ENCODE measurements at places on chromosomes 5 and 9.
A peak's percentile ranks its signal among the peaks of the same experiment; 100 is the strongest.

DNA sequence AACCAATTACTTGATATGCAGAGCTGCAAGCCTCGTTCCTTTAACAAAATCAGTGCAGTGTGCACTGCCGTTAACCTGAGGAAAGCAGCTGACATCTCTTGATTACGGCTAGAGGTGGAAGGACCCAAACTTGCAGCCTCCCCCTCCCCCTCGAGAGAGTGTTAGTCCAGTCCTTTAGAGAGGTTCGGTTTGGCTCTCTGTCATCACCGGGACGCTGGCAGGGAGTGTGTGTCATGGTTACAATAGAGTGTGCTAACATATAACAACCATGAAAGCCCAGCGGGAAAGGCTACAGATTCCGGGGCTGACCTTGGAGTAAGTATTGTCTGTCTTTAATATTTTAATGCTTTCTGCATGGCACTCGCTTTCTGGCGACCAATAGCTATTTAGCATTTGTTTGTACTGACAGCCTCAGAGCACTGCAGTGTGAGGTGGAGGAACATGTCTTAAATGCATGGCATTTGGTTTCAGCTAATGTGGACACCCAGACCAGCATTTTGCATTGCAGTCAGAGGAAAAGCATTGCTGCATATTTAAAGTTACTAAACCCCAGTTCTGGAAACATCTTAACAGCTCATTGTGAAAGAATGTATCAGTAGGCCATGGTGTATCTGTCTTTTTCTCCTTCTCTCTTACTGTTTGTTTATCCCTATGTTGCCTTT lies 237.5 kb downstream of the CD180 start:
- peak; percentile 60 for DNase-seq

- peak; percentile 85 for DNase-seq
These were observed 691.2 kb upstream of the CDH6 start for GRCh38 chr5:30502277-30502676.

DNA sequence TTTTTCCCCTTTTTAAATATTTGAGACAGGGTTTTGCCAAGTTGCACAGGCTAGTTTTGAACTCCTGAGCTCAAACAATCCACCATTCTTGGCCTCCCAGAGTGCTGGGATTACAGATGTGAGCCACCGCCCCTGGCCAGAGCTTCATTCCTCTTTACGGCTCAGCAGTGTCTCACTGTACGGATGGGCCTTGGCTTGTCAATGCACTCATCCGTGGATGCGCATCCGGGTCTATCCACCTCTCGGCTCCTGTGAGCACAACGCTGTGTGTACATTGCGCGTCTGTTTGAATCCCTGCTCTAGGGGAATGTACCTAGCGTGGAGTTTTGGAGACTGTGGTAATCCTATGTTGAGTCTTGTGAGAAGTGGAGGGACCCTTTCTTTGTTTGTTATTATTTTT lies 10.9 kb upstream of the EGFL7 start:
- DNase-seq, result no peak

GRCh38 chr5:167814040-167814439 lies 477.4 kb upstream of the WWC1 start:
- DNase-seq, result no peak

DNA sequence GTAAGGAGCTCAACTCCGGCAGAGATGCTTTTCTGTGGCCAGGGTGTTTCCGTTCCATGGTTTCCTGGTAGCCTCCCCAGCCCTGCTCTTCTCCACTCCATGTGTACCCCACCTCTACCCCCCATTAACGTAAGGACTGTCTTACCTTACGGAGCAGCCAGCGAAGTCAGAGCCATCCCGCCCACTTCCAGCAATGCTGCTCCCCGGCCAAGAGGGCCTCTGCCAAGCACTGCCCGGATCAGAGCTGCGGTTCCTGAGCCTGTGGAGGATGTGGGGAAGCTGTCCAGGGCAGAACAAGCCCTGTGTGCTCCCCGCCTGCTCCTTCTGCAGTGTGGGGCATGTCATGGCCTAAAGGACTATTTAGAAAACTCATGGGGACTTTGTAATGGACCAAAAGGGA lies 261.2 kb downstream of the GADD45G start:
- DNase-seq, result no peak

DNA sequence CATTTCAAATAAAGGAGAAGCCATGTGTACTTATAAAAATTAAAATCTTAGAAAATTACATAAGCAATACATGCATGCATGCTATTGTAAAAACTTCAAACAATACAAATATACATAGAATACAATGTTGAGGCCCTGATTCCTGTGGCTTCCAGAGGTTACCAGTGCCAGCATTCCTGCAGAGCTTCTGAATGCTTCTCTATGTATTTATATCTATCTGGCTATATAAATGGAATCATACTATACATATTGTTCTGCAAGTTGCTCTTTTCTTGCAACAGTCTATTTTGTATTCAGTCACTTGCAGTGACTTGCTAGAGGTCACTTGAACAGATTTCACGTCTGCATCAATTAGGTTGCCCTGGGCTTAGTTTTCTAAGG lies 3.2 kb upstream of the IL12B start:
- no peak for DNase-seq
